ENCODE measurements at places on chromosomes 4 and X.

DNA sequence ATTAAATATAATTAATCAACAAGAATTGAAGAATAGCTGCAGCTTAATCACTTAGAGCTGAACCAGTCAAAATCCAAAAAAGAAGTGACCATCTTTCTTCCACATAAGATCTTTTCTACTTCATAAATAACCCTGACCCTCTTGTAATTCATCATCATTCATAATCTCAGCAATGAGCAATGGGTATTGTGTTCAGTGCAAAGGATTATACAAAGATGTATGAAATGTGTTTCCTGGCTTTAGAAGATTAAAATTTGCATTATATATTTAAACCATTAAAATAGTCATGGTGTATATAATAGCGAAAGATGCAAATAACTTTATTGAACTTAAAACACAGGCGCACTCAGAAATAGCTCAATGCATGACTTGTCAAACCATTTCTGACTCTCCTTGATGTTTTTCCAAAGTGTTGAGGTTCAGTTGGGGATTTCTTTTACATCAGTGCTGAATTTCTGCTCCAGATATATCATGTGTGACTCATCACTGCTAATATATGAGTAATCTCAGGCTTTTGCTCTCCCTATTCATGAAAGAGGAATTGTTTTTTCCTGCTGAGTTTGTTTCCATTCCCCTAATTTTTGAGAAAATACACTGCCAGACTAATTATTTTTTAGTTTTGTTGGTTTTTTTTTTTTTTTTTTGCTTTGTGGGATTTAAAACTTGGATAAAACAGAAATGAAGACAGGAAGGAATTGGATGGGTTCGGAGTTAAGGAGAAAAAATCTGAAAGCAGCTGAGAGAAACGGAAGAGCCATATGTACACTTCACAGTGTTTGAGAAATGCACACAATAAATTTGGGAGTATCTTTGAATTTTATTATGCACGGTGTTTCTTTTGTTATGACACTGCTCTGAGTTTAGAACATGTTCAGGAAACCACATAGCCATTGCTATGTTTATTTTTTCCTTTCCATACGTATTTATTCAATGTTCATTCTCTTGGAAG is 290.1 kb upstream of the PCDH7 start:
- DNase-seq, result no peak

- no peak for DNase-seq
These were observed 16.2 kb upstream of the TSPAN5 start for GRCh38 chr4:98674404-98675173.

DNA sequence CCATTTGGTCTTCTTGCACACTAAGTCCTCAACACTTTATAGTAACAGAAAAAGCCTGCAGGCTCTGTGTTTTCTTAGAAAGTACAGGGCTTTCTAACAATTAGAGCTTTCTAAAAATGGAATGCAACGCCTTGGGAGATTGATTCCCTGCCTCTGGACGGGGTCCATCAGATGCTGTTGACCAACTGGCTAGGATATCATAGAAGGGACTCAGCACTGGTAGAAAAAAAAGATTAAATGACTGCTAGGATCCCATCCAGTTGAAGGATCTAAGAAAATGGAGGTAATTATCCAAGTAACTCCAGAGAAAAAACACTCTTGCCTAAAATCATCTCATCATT is 39.5 kb downstream of the USP46 start:
- DNase-seq, result no peak

DNA sequence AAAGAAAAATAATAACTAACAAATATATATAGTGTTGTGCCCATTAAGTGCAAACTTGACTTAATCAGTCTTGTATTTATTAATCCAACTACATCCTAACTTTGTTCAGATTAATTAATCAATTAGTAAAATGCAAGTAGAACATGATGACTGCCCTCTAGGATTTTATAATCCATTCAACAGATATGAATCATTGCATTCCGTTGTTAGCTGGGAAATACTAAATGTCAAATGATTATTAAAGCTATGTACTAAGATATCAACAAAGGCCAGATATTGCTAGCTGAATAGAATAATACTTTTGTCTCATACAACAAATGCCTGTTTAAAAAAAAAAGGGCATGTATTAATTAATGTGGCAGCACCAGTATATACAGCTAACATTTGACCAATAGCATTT is 1366.3 kb downstream of the STIM2 start:
- DNase-seq, result no peak

DNA sequence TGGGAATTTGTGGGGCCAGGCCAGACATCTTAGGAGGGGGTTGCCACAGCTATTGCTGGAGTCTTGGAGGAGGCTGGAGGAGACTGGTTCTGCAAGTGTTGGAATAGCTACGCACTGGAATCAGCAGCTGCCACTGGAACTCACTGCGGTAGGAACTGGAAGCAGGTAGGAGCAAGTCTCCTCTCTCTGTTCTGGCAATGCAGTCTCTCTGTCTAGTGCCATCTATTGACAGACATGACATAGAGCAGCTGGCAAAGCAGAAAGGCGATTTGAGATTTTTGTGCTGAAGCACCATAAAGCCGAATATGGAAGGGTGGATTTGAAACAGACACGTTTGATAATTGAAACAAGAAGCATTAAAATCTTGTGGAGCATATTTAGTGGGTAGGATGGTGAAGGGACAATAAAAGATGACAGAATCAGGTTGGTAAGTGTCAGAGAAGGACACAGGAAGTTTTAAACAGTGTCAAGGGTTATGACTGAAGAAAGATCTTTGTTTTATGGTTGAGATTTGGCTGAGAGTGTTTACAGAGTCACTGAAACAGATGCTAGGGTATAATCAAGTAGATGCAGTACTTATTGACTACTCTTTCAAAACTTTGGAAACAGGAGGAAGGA is 23.5 kb upstream of the SYNPO2 start:
- DNase-seq, result no peak

DNA sequence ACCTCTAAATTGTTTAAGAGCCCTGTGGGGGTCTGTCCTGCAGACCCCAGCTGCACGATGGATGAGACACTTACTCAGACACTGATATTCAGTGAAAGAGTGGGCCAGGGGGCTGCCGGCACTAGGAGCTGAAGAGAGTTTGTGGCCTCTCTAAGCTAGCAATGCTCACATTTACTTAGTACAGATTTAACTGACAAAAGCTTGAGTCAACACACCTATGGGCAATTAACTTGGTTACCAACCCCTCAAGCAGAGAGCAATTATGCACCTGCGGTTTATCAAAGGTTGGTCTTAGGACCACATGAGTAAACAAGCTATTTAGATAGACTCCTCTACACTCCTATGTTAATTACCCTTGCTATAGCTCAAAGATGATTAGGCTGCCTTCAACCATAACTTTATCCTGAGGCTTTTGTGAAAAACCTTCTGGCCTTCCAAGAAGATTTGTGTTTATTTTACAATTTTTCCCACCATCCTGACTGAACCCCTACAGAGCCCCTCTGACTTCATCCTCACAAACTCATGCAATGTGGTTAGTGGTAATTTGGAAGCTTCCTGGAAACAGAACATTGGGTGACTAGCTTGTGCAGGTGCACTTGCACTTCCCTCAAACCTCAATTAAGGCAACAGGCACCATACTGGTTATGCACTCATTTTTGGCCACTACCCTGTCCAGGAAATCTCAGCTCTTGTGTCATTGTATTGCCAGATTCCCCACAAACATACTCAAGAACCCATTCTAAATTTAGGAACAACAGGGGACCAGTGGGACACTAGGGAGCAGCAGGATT is 234.4 kb upstream of the ITM2A start:
- no peak for DNase-seq

- no peak for DNase-seq
These were observed 89.8 kb downstream of the PHKA2 start for GRCh38 chrX:18894156-18894555.

DNA sequence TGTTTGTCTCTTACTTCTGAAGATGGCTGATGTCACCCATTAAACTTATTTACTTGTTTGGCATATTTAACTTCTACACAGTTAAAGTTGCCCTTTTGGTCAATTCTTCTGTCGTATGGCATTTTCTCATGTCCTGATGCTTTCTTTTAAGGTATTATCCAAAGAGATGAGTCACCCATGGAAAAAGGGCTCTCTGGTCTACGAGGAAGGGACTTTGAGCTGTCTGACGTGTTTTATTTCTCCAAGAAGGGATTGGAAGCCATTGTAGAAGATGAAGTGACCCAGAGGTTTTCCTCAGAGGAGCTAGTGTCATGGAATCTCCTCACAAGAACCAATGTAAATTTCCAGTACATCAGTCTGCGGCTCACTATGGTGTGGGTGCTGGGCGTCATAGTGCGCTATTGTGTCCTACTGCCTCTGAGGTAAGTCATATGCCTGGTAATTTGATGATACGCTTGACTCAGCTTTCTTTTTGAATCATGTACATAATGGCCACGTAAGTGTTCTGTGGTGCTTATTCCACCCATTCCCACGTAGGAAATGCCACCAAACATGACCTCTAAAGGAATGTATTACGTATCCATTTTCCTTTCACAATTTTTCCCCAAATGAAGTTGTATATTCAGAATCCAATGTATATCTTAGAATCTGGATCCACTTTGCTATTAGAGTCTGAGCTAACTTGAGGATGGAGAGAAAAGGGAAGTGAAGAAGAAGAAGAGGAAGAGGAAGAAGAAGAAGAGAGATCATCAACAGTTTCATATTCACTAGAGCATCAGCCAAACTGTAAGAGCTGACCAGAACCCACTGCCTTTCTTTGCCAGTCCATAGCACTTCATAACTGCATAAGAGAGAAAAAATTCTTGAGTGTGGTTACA is 45.7 kb downstream of the GPAT3 start:
- DNase-seq, result no peak

DNA sequence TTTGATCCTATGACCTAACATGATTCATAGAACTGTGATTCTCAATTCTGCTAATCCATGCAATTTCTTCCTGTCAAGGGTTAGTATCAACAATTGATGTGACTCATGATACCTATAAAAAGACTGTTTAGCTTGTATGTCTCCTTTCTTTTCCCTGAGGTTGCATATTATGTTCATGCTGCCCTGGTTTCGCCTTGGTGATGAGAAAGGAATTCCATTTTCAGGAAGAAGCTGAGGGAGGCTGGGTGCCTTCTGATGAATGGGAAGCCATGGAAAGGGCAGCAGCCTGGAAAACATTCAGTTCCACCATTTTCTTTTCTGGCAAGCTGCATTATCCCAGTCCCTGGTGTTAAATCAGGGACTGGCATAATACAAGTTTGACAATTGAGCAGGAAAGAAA is 976.5 kb downstream of the RPA4 start:
- DNase-seq, result no peak

DNA sequence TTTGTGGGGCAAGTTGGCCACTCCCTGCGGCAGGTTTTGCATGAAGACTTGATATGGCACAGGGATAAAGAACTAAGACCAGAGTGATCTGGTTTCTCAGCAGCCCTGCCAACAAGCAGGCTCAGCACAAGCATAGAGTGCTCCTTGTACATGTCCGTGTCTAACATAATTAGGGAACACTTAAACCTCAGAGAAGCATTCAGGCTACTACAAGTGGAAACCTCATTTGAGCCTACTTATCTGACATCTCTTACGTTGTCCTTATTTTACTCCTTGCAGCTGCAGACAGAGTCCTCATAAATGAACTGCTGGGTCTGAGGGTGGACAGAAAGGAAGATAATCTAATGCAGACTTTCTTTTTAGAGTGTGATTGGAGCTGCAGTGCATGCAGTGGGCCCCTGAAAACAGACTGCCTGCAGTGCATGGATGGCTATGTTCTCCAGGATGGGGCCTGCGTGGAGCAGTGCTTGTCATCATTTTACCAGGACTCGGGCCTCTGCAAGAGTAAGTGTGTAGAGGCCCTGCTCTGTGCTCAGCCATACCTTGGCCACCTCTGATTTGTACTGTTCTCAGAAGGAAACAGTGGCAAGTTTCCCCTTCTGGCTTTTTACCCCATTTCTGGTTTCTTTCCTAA is 179.1 kb upstream of the ANXA3 start:
- DNase-seq, result no peak

DNA sequence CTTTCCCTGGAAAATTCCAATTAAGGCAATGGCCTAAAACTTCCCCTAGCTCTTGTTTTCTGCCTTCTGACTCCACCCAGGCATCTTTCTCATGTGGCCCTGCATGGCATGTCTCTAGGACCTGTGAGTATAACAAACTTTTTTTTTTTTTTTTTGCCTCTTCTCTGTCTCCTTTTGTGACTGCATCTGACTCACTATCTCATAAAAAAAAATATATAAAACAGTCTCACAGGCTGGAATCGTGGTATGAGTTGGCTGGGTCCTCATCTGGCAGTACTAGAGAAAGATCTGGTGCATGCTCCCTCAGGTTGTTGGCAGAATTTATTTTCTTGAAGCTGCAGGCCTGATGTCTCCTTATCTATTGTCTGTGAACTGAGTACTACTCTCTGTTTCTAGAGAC is 313.9 kb downstream of the TECRL start:
- DNase-seq, result no peak

DNA sequence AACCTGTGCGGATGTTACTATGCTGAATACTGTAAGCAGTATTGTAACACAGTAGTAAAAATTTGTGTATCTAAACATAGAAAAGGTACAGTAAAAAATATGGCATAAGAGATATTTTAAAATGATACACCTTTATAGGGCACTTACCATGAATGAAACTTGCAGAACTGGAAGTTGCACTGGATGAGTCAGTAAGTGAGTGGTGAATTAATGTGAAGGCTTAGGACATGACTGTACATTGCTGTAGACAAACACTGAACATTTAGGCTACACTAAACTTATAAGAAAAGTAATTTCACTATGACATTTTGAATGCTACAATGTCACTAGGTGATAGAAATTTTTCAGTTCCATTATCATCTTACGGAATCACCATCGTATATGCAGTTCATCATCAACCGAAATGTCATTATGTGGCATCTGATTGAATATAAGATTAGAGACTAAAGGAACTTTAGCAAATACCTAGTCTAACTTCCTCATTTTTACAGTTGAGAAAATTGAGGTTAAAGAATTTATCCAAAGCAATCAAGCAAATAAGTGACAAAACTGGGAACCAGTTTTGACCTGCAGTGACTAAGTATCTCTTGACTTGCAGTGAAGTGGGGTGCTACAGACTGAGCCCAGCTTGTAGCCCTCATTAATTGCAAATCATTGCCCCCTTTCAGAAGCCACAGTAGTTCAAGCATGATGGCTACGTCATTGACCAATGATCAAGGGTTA is 55.3 kb downstream of the EGF start:
- DNase-seq, result no peak

GRCh38 chrX:131614241-131614640 is 70.4 kb downstream of the OR13H1 start:
- no peak for DNase-seq

DNA sequence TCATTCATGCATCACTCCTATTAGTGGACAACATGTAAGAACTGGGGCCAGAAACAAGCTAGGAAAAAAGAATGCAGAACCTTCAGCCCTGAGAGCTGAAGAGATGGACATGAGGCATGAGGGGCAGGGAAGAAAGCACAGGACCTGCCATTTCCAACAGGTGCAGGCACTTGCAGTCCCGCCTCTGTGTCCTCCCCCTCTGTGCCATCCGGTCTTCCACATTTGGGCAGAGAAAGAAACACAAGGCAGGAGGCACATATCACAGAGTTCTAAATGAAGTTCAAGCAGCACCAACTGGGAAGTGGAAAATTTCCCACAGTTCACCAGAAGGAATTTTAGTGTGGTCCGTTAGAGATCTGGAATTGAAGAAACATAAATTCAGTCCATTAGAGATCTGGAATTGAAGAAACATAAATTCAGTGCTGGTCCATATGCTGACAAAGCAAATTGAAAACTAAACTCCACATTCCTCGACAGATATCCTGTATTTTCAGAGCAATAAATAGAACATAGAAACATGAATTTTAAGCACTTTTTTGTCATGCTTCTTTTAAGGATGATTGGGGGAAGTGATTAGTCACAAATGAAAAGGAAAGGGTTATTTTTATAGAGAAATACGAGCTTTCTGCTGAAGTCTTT is 57.2 kb upstream of the DAPP1 start:
- DNase-seq, result peak; percentile 37

GRCh38 chr4:85393201-85393600 is 81.7 kb upstream of the ARHGAP24 start:
- DNase-seq, result no peak
